ENCODE measurements at places on chromosomes 7 and 10. TPM values are rescaled to one million over a fixed set of nuclear protein-coding genes. Genes with fewer than 3 reads are reported as not detected.

- no peak for DNase-seq
Observed at GRCh38 chr10:28949005-28950004, 272.0 kb downstream of the BAMBI start.

GRCh38 chr10:9038146-9038714, 983.7 kb downstream of the GATA3 start:
- peak; percentile 10 for DNase-seq

DNA sequence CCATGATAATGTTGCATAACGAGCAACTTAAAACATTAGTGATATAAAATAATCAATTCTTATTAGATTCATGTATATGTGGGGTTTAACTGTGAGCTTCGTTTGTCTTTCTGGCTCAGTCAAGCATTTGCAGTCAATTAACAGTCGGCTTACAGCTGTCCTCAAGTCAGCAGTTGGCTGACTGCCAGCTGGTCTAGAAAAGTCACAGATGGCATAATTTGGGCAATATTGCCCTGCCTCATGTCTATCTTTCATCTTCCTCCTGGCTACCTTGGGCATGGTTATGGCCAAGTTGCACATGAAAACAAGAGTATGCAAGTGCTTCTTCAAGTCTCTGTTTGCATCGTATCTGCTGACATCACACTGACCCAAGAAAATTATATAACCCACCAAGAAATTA, 186.1 kb upstream of the ZWINT start:
- no peak for DNase-seq

Gene SLC26A3
- total RNA-seq: not detected

Gene ANKRD1
- total RNA-seq: not detected

GRCh38 chr7:81013083-81013817, 94.4 kb upstream of the SEMA3C start:
- DNase-seq: no peak

GRCh38 chr7:89623018-89623672, 531.1 kb upstream of the STEAP1 start:
- DNase-seq: no peak

GRCh38 chr10:60901561-60902235, 42.3 kb downstream of the RHOBTB1 start:
- no peak for DNase-seq

GRCh38 chr7:23680414-23681405, 711 bp downstream of the FAM221A start:
- peak; percentile 56 for DNase-seq

Gene DNAJC1
- 27.3 TPM for total RNA-seq

DNA sequence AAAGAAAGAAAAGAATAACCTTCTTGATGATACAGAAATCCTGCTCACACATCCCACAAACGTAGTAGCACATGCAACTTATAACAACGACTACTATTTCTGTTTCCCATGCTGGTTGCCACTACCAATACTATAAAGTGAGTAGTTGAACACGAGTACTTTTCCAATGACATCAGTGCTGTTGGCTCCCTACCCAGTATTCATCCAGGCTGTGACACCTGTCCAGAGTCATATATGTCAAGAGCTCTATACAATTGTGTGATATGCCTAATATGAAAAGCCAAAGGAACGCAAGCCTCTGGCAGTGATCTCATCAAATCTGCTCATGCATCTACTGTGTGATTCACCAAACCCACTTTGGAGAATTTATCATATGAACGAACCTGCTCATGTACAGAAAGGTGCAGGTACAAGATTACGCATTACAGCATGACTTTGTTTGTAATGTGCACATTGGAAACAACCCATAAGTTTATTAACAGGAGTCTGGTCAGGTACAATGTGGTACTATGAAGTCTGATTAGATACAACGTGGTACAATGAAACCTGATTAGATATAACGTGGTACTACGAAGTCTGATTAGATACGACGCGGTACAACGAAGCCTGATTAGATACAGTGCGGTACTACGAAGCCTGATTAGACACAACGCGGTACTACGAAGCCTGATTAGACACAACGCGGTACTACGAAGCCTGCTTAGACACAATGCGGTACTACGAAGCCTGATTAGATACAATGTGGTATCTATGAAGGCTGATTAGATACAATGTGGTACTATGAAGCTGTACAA, 5.8 kb upstream of the ITIH5 start:
- DNase-seq: no peak

DNA sequence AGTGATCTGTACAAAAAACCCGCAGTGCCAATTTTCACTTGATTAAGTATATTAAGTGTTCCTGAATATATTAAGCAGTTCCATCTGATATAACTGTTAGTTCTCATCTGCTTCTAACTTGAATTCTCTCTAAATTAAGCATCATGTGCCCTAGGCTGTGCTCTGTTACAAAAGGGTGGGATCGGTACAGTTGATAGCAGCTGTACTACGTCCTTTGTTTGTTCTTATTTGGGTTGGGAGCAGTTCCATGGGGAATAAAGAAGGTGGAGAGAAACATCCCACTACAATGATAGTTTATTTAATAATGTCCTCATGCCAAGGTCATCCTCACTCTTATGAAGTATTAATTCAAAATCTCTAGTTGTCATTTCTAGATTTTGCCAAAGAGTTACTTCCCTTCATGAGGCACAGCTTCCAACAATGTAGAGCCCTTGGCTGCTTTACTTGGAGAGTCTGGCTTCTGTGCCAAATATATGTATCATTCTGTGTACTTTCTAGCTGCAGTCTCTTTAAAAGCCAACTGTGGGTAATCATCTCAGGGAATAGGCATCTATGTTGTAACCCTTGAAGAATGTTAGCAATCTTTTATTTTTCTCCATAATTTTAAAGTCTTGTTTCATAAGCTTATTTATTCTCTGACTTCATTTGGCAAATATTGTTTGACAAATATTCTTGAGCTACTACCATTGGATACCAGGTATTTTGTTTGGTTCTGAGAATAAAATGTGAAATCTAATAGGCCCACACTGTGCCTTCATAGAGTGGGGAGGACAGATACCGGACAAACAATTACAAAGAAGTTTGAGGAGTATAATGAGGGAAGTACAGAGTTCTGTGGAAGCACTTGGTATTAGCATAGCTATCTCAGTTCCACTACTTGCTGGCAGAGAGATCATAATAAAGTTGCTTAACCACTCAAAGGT, 22.4 kb upstream of the AHR start:
- DNase-seq: no peak

Gene TMEM26
- 0.47 TPM for total RNA-seq

DNA sequence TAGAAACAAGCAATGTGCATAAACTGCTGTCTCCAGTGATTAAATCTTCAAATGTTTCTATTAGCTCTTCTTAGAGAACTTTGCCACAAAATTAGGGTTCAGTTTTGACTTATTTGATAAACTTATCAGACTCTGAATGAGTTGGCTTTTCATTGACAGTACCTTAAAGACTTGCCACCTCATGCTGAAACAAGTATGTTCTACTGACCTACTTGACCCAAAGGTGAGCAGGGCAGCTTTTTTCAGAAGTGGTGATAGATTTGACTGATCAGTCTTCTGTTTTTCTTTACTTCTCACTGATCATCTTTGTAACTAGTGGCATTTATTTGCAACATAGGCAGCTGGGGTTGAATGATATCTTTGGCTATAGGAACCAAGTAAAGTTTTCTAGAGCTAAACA, 7.8 kb downstream of the ZNF277 start:
- no peak for DNase-seq

Gene CTAGE4
- total RNA-seq: 0.31 TPM

- no peak for DNase-seq
Observed at GRCh38 chr10:107898392-107898791, 733.9 kb upstream of the SORCS1 start.

- DNase-seq: no peak
Observed at GRCh38 chr7:158613481-158613880, 25.9 kb upstream of the PTPRN2 start.

DNA sequence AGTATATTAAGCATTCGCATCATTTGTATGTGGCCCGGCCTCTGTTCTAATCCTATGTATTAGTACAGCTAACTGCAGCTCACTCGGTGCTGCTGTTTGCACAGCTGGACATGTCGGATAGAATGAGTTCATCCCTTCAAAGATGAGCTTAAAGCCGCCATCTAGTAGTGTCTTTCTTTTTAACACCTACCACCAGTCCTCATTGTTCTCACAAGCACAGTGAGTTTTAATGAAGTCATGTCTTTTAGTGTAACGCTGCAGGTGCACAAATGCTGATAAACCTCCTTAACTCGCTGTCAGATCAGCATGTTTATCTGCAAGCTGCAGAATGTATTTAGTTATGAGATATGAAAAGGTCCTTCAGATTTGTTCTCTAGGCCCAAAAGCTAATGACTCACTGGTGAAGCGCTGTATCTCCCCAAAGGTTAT, 247.5 kb downstream of the MTERF1 start:
- no peak for DNase-seq

All from occipital lobe (tissue), 3 donors.